ENCODE measurements at places on chromosomes 7 and 10.

- DNase-seq, result no peak
Measured at GRCh38 chr10:79189853-79190435, 121.2 kb downstream of the ZMIZ1 start.

GRCh38 chr10:127368929-127369328 lies 172.5 kb upstream of the INSYN2A start:
- no peak for DNase-seq

- DNase-seq, result no peak
Measured at GRCh38 chr10:119776536-119776935, 50.7 kb downstream of the INPP5F start.

DNA sequence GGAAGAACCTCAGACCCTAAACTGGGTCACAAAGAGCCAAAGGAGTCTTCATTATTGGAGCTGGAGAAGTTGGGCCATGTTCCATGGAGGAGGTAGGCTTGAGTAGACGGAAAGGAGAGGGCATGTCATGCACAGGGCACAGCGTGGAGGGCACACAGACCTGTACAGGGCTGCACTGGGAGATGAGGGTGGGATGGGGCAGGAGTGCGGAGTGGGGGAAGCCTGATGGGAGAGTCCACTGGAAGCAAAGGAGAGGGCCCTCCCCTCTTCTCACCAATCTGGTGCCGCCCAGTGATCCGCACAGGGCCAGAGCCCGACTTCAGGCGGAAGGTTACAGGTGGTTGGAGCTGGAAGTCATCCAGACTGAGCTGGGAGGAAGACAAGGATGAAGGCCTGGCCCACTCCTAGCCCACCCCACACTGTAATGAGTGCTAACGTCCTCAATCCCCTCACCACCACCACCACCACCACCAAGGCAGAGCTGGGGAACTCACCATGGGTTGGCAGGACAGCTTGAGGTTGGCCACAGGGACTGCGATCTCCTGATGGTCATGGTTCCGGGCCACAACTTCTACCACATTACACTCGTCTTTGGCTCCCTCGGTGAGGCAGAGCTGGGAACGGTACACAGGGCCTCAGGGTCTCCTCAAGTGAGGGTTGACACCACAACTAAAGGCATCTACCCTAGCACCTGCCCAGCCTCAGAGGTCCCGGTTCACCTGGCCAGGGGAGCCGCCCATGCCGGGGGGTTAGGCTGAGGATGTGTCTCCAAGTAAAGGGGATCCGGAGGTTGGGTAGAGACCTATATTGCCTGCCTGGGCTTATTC lies 1.0 kb downstream of the NPM3 start:
- no peak for DNase-seq

DNA sequence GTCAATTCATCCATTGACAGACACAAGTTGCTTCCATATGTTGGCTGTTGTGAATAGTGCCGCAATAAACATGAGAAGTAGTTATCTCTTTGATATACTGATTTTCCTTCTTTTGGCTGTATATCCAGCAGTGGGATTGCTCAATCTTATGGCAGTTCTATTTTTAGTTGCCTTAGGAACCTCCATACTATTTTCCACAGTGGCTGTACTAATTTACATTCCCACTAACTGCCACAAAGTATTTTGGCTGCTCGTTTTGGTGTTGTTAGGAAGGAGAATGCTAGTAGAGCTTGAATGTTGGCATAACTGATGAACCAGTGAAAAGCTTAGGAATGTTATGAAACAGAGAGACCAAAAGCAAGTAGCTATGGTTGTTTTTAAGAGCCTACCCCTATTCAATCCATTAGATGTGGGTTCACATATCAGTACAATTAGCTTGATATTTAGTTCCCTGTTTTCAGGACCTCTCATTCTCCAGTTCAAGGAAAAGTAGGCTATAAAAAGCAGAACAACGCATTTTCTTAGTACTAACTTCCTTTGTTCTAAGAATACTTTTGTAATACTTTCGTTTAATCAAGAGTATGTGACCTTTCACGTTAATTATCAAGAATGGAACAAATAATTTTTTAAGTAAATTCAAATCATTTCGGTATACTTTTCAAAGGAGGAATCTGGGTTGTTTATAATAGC lies 100.3 kb downstream of the FAS start:
- no peak for DNase-seq

- DNase-seq, result no peak
Measured at GRCh38 chr10:80501913-80502521, 35.7 kb upstream of the SH2D4B start.

DNA sequence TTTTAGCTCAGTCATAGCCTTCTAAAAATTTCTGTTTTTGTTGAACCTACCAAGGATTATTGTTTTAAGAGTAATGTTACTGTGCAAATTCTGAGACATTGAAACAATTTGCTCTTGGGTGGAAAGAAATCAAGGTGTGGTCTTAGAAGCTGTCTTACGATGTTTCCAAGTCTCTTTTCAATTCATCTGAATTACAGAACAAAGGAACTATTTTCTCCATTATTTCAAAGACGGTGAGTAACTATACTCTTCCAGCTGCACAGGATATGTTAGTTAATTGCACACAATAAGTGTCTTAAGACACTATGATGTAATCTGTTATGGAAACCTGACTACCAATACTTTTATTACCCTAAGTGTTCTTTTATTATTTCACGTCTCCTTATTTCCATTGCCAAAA lies 106.8 kb upstream of the POM121L12 start:
- DNase-seq, result no peak

- no peak for DNase-seq
Measured at GRCh38 chr7:99707096-99707495, 27.3 kb upstream of the CYP3A5 start.

DNA sequence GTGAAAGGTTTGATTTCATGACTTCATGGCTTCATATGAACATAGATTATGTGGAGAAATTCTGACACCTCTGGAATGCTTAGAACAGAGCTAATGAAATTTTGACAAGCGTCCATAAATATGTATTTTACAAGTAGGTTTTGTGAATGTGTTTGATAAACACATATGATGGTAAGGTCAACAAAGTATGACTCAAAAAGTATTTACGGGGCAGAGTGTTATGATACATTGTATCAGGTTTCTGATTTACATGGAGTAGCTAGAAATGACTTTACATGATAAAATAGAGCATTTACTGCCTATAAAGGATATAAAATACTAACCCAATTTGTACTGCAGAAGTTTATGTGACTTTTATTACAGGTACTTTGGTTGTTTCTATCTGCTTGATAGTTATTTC lies 206.3 kb downstream of the MDFIC start:
- DNase-seq, result no peak

GRCh38 chr7:138499340-138499739 lies 39.3 kb downstream of the TRIM24 start:
- DNase-seq, result no peak

GRCh38 chr7:16599860-16600259 lies 45.7 kb downstream of the ANKMY2 start:
- DNase-seq, result no peak

DNA sequence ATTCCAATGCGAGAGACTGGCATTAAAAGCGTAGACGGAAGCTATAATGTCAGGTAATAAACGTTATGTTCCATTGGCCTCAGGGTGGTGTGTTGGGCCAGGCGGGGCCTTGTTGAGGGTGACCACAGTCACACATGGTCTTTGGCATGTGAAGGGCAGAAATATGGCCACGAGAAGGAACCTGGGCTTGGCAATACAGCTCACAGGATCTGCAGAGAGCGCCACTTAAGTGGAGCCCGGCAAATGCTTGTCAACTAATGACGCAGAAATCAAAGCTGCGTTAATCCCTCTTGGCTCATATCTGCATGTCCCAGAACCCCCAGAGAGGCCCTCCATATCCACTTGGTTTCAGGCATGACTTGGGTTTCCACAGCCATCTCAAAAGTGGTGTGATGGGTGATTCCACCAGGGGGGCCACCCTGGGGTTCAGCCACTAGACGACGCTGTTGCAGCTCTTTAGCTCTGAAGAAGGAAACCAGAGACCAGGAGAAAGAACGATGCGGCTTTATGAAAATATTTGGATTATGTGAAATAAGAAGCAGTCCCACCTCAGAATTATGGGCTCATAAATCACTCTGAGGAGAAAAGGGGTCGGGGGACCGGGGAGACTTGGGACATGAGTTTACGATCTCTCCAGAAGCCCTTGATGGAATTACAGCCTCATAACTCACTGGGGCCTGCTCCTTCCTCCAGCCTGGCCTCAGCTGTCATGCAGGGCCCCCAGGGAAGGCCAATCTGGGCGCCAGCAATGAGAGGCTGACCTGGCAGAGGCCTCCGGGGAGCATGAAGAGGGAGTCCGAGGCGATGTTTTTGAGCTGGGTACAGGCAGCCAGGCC lies 462.5 kb downstream of the PLXNA4 start:
- no peak for DNase-seq

DNA sequence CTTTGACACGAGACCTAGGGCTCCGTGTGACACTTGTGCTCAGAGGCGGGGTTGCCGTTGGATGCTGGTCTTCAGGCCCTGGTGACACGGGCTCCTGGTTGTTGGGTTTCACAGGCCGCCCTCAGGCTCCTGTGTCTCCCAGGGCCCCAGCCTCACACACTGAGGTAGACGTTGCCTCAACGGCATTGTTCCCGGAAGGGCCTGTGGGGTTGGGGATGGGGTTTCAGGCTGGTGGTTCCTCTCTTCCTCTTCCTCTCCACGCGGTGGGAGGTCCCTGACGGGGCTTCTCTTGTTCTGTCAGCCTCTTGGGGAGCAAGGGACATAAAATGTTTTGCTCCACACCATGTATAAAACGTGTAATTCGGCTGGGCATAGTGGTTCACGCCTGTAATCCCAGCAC lies 125.1 kb downstream of the TRRAP start:
- DNase-seq, result no peak

- peak; percentile 71 for DNase-seq
Measured at GRCh38 chr10:131453721-131454634, 142.5 kb upstream of the TCERG1L start.

GRCh38 chr7:2051707-2052656 lies 180.8 kb downstream of the MAD1L1 start:
- no peak for DNase-seq

DNA sequence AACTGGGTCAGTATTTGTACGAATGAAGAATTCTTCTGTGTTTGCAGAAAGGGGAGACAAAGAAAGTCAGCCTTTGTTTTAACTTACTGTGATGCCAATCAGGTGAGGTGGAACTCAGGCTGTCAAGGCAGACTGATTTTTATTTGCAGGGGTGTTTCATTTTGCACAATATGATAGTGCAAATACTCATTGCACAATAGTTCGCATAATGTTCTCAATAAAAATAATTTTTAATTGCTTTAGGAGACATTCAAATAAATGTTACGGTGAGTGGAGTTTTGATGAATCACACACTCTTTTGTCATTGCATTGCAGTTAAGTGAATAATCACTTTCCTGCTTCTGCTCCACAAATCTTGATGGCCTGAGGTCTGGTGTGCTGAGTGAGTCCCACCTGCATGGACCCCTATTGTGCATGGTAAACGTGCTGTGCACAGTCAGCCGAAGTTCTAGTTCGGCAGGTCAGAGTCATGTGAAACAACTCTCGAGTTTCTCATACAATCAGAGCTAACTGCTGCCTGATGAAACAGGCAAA lies 141.3 kb upstream of the FZD8 start:
- DNase-seq, result no peak

DNA sequence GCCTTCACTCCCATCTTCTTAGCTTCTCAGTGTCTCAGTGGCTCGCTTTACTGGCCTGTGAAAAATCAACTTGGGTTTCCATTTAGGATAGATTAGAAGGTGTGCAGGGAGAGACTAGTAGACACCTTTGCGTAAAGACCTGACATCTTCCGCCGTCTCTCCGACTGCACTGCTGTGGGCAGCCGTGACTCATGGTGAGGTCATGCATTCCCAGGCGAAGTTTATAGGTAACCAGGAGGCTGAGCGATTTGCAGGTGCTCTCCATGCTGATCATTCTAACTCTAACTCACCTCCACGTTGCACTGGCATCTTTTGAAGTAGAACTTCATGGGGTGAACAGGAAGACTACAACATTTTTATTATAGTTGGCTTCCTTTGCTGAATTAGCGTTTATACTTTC lies 68.0 kb upstream of the ZNF438 start:
- no peak for DNase-seq

GRCh38 chr10:78804411-78805032 lies 264.2 kb upstream of the ZMIZ1 start:
- peak; percentile 63 for DNase-seq

GRCh38 chr7:38312821-38313220 lies 39.4 kb upstream of the TARP start:
- DNase-seq, result no peak

DNA sequence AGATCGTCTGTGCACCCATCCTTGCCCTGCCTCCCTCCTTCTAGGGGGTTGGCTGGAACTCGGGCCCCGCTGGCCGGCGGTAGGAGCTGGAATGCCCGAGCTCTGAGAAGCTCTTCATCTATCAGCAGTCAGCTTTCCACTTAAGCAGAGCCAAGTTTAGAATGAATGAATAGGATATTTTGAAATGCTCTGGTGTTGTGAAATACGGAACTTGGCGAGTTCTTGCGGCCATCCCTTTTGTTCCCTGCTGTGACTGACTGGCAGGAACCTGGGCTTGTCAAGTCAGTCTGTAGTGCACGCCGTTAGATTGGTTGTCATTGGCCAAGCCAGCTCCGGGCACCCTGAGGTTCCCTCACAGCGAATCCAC lies 33.3 kb downstream of the FOXK1 start:
- DNase-seq, result peak; percentile 53

DNA sequence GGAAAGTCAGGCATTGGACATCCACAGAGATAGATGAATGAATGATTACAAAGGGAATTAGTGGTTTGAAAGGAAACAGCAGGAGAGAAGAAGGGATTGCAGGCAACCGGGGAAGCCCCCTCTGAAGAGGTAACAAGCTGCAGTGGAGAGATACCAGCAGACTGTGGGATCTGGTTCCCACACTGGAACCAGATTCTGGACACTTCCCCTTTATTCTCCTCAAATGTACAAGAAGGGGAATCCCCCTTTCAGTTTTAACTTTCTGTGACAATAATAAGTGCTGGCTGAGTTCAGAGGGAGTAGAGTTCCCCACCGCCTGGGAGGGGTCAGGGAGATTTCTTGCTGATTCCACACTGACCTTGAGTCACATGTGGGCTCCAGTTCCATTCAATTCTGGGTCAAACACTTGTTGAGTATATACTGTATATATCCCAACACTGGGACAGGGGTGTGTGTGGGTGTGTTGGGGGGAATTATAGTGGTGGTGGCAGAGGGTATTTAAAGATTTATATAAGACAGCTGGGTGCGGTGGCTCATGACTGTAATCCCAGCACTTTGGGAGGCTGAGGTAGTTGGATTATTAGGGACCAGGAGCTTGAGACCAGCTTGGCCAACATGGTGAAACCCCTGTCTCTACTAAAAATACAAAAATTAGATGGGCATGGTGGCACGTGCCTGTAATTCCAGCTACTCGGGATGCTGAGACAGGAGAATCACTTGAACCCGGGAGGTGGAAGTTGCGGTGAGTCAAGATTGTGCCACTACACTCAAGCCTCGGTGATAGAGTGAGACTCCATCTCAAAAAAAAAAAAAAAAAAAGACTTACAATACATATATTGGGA lies 16.5 kb upstream of the DDIT4 start:
- peak; percentile 35 for DNase-seq

GRCh38 chr10:62056698-62057097 lies 155.2 kb downstream of the ARID5B start:
- no peak for DNase-seq

DNA sequence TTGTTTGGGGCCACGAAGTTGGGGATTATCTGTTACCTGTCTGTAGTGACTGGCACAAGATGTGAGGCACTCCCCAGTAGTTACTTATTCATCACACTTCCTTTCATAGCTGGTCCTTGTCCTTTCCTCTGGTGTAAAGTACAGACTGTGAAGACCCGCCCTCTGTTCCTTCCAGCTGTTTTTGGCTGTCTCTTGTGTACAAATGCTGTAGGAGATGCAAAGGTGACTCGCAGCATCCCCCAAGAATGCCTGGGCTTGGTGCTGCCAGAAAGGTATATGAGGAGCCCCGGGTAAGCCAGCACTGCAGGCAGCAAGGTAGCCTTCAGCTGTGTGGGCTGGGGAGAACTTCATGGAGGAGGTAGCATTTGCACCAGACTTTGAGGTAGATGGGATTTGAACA lies 236.6 kb downstream of the EBF3 start:
- DNase-seq, result no peak

All from thyroid gland (tissue), 4 donors.